ENCODE measurements at places on chromosomes 5 and 9. TPM values are rescaled to one million over a fixed set of nuclear protein-coding genes. Genes with fewer than 3 reads are reported as not detected.

The OSMR gene
- total RNA-seq = 40.2 TPM

The MRPS2 gene
- total RNA-seq = 39.5 TPM

The PLK2 gene
- total RNA-seq = 156 TPM

The CENPP gene
- total RNA-seq = 7.6 TPM

The SARDH gene
- not detected for total RNA-seq

The SH3GLB2 gene
- 169 TPM for total RNA-seq

The PCDHGA7 gene
- total RNA-seq = 0.32 TPM

The SLC6A18 gene
- total RNA-seq = not detected

The DMRT3 gene
- not detected for total RNA-seq

The PRRX2 gene
- 0.82 TPM for total RNA-seq

The EGR1 gene
- 28.0 TPM for total RNA-seq

The RARS1 gene
- 124 TPM for total RNA-seq

The TXNDC8 gene
- not detected for total RNA-seq

The FOXD4L4 gene
- total RNA-seq = not detected

The ST6GALNAC4 gene
- total RNA-seq = 33.0 TPM

The GDA gene
- total RNA-seq = not detected

The SEPTIN8 gene
- 44.9 TPM for total RNA-seq

The CXCL14 gene
- total RNA-seq = 125 TPM

The BARHL1 gene
- not detected for total RNA-seq

The IRX2 gene
- total RNA-seq = 6.4 TPM

The BRINP1 gene
- 0.11 TPM for total RNA-seq

The TBC1D13 gene
- 9.6 TPM for total RNA-seq

The UBE2QL1 gene
- 0.31 TPM for total RNA-seq

The CDH6 gene
- total RNA-seq = 3.4 TPM

The KCNV2 gene
- total RNA-seq = not detected

The GRM6 gene
- not detected for total RNA-seq

The TAS2R1 gene
- not detected for total RNA-seq

The MYMK gene
- total RNA-seq = not detected

Measured in esophagus squamous epithelium (tissue), 5 donors.